CD4-positive, alpha-beta T cell (primary cell): ENCODE measurements at places on chromosomes 5 and 9.
A peak's percentile ranks its signal among the peaks of the same experiment; 100 is the strongest.

GRCh38 chr9:98961513-98962180 is 17.9 kb downstream of the COL15A1 start:
- DNase-seq: no peak

- DNase-seq: no peak
These were observed 5.7 kb downstream of the SPARC start for GRCh38 chr5:151680944-151681427.

- DNase-seq: no peak
These were observed 189.4 kb downstream of the TENT4A start for GRCh38 chr5:6902597-6902996.

- DNase-seq: no peak
These were observed 347.9 kb downstream of the CDH9 start for GRCh38 chr5:26690511-26690910.

DNA sequence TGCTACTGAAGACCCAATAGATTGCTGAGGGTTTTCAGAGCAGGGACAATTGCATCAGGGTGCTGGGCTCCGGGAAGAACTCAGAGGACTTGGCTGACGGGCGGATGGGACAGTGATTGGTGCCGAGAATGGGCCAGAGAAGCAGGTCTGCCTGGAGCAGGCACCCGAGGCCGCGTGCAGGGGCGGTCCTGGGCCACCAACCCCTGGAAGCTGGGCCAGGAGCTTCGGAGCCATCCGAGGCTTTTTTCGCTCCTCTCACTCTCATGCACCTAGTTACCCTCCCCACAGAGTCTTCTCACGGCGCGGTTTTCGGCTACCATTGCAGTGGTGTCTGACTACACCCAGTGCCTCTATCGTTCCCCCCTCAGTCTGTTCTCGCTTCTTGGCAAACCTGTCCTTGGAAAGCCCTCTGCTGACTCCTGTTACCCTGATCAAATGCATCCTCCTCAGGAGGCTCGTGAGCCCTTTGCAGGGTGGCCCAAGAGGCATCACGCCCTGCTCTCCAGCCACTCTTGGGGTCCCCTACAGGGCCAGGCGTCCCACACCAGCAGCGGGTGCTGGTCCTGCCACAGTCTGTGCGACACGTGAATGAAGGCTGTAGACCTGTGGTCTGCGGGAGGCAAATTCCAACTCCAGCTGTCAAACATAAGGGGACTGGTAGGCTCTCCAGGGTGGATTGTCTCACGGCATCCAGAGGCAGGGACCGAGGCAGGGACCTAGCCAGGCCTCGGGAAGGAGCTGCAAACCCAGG is 1.2 kb upstream of the CLPTM1L start:
- no peak for DNase-seq

- DNase-seq: no peak
These were observed 631.5 kb downstream of the MTRR start for GRCh38 chr5:8500426-8500825.

GRCh38 chr5:122774519-122774860 is 390 bp upstream of the SNX2 start:
- DNase-seq: no peak

DNA sequence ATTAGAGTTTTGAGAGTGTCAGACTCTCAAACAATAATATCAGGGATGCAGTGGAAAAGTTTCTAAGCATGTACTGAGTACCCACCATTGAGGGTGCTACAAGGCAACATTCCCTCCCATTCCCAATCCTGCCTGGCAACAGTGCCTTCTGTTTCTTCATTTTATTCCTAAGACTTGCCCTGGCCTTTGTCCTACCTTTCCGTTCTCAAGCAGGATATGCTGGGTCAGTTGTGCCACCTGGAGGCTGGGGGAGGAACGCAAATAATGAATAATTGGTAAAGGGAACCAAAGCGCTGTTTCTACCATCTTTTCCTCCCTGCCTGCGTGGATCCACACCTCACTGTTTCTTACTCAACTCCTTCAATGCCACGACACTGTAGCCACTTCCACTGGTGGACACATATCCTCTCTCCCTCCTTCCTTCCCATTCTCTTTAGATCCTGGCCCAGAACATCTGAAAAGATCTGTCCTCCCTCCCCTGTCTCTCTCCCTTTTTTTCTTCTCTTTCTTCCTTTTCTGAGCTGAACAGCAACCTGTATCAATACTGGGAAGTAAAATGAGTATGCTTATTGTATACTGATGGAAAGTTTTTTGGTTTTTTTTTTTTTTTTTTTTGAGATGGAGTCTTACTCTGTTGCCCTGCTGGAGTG is 149.5 kb downstream of the C9orf152 start:
- peak; percentile 61 for DNase-seq

- no peak for DNase-seq
These were observed 227.8 kb downstream of the ICE1 start for GRCh38 chr5:5650242-5650641.

DNA sequence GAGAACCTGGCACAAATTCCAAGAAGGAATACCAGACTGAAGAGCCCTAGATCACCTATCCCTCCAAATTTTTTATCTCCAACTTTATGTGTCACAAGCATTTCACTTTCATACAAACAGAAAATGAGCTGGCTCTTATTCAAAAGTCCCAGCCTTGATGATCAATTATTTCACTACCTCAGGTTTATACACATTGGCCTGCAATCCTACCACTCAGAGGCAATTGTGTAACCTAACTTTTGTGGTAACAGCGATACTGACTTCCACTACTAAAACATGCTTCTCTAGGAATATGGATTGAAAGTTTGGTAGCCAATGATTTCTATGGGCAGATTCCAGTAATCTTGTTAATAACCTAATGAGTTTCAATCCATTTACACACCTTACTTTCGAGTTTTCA is 10.5 kb downstream of the RNF38 start:
- no peak for DNase-seq
